LNCaP clone FGC (cell line): ENCODE measurements at places on chromosomes 11 and 22.

DNA sequence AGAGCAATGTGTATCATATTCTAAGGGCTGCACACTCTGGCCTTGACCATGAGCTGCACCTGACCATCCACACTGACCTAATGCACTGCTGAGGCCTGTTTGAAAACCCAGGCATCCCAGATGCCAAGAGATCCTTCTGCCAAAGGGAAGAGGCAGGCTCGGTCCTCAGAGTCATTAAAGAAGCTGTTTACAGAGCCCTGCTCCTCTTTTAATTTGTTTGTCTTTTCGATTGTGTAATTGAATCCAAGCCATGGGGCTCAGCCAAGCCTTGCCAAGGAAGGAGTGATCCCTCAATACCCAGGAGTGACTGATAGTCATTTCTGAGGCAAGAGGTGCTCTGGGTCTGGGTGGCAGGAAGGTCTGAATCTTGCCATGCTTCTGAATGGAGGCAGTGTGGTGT, 94.5 kb upstream of the ISX start:
- peak; percentile 90 for DNase-seq

DNA sequence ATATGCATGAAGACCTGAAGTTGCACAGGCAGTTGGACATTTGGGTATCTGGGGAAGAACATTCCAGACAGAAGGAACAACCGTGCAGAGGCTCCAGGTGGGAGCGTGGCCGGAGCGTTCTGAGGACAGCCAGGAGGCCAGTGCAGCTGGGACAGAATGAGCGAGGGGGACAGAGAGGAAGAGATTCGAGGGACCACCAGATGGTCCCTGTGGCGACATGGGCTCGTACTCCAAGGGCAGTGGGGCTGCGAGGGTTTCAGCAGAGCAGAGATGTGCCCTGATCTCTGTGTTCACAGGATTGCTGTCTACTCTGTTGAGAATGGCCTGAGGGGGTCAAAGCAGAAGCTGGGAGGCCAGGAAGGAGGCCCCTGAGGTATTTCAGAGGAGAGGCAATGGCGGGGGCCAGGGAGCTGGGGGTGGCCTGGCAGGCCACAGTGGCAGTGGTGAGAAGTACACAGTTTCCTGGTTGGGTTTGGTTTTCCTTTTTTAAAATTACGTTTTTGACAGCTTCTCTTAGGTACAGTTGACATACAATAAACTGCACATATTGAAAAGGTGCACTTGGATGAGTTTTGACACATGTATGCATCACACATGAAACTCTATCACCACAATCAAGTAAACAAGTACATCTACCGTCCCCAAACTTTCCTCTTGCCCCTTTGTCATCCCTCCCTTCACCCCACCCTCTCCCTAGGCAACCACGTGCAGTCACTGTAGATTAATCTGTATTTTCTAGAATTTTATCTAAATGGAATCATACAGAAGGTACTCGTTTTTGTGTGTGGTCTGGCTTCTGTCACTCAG, 24.8 kb upstream of the SOX10 start:
- DNase-seq: no peak

DNA sequence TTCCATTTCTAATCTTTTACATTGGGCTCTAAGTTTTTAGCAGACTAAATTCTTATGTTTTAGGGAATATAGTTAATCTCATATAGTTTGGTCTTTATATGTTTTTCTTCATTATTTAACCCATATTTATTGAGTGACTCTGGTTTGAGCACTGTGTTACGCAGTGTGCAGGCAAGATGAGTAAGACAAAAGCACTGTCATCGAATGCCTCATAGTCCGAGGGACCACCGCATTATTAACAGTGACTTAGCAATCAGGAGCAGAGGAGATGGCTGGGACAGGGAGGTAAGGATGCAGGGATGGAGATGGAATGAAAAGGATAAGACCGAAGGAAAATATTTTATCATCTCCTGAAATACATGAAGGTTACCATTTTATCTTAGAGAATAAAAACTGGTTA, 65.2 kb upstream of the CTSC start:
- DNase-seq: no peak

DNA sequence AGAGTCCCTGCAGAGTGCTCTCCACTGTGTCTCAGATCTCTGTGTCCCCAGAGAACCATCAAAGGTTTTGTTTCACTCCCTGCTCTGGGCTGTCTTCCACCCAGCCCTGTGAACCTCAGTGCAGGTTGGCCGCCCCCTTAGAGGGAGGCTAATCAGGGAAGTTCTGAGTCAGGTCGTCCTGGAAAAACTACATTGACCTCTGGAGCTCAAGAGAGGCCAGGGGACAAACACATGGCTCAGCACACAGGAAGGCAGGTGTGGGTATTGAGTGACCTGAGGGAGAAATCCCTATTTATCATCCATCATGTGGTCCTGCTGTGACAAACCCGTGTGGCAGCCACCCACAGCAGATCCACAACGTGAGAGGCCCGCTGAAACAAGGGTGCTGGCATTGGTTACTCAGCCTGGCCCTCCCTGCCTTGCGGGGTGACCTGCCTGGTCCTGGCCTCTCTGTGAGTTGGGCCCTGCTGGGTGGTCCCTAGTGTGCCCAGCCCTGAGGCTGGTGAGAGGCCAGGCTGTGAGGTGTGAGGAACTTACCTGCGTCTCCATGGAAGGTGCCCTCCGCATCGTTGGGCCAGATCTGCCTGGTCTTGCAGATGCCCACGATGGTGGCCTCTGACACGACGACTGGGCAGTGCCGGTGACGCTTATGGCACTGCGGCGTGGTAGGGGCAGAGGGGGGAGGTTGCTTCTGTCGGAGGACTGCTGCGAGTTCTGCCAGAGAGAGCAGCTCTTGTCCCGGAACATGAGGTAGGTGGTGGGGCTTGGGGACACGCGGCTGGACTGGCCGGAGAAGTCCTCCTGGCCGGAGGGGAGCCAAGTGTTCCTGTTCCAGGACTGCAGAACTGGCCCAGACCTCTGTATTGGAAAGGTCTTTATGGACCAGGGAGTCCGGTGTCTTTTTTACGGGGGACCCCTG, 669 bp upstream of the BCR start:
- no peak for DNase-seq

- no peak for DNase-seq
Observed at GRCh38 chr11:87954476-87954875, 220.8 kb downstream of the RAB38 start.

- DNase-seq: no peak
Observed at GRCh38 chr11:3153291-3153861, 11.7 kb downstream of the OSBPL5 start.
